ENCODE measurements at places on chromosomes 16 and 17.

DNA sequence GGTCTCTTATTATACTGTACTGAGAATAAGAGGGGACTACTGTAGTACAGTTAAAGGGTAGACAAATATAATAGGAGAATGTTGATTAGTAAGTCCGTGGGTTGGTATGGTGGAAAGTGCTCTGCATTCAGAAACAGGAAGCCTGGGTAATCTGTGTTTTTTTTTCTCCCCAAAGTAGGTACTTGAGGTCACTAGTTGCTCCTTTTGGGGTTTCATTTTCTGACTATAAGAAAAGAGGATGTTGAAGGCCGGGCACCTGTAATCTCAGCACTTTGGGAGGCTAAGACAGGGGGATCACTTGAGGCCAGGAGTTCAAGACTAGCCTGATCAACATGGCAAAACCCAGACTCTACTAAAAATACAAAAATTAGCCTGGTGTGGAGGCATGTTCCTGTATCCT lies 42.0 kb upstream of the MMD start:
- no peak for DNase-seq

GRCh38 chr17:28247671-28248555 lies 71.1 kb upstream of the TMEM97 start:
- DNase-seq, result no peak

- no peak for DNase-seq
Observed at GRCh38 chr16:11413907-11414595, 68.8 kb downstream of the RMI2 start.

- DNase-seq, result no peak
Observed at GRCh38 chr17:29791336-29792080, 138.5 kb downstream of the SSH2 start.

DNA sequence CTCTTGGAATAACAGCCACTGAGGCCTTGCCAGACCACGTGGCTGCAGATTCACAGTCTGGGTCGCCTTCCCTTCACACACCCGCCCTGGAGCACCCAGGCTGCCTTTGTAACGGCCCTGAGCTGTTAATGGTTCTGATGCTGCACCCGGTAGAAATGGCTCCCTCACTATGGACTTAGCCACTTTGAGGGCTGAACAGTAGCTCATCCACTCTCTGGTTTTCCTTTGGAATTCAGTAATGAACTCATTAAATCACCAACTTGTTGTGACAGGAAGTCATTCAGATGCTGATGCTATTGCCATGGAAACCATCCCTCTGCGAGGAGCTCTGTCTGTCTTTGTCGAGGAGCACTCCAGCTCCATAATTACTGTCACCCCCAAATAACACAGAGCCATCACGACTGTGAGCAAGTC lies 59.2 kb downstream of the CDK5R1 start:
- no peak for DNase-seq

GRCh38 chr16:72836181-72836580 lies 211.7 kb downstream of the ZFHX3 start:
- DNase-seq, result no peak

DNA sequence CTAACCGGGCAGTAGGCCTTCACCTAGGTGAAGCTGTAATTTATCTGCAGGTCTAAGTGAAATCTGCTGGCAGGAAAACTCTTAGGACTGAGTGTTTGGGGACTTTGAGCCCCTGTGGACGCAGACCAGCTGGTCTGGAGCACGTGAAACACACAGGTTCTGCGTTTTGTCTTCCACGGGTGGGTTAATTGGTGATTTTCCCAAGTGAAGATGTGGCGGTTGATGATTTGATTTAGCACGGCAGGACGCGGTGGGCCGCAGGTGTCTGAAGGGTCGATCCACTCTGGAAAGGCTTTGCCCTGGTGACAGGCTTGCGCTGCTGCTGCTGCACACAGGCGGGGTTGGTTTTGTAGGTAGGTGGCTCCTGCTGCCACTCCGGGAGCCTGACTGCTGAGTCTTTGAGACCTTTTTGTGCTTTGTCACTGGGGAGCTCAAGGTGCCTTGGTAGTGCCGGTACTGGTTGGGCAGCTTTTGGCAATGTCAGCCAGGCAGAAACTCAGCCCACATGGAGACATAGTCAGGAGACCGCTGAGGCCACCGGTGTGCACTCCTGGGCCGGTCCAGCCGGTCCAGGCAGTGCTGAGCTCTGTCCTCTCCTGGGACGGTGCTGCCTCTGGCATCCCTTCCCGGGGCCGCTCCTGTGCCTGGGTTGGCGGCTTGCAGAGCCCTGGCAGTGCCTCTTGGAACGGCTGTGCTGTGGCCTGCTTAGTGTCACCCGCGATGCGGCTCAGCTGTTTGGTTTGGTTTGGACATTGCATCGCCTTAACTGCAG lies 2.3 kb downstream of the BAIAP2 start:
- peak; percentile 64 for DNase-seq

- DNase-seq, result peak; percentile 92
Observed at GRCh38 chr17:21041741-21042457, 912 bp downstream of the USP22 start.

GRCh38 chr17:79875511-79875910 lies 36.3 kb upstream of the CBX4 start:
- no peak for DNase-seq

DNA sequence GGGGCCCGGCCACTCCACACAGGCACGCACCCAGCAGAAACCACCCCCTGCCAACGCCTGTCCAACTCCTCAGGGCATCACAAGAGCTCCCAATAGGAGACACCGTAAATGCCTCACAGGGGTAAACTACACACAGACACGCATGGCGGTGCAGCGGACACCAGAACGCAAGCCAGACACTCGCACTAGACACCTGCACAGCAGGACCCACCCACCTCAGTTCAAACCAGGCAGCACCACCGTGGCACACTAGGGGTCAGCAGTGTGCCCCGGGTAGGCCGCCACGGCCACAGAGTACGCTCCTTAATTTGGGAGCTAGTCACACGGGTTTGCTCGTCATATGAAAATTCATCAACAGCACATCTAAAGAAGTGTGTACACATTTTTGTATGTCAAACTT lies 3.4 kb downstream of the SLC38A10 start:
- DNase-seq, result peak; percentile 72

DNA sequence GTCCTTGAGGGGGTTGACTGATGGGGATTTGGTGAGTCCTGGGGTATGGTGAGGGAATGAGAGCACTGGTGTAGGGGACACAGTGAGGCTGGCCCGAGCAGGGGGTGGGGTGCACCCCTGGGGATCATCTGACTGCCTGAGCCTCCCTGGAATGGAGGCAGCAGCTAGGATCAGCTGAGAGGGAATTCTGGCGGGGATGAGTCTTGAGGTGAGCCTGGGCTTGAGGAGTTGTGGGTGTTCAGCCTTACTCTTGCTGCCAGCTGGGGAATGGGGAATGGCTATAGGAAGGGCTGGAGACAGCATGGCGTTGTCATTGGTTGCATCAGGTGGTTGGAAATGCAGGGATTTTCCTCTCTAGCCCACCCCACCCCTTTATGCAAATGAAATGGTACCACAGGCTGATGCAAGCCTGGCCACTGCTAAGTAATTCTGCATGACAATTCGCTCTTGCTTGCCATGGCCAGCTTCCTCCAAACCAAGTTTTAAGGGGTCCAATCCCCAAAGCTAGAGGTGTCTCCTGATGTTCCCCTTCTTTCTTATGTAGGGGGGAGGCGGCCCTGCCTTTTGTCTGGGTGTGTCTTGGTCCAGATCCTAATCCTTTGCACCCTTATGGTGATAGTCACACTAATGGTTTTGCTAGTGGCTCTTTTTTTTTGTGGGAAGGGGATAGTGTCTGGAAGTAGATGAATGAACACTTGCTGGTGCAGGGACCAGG lies 7.5 kb downstream of the NFE2L1 start:
- DNase-seq, result no peak

DNA sequence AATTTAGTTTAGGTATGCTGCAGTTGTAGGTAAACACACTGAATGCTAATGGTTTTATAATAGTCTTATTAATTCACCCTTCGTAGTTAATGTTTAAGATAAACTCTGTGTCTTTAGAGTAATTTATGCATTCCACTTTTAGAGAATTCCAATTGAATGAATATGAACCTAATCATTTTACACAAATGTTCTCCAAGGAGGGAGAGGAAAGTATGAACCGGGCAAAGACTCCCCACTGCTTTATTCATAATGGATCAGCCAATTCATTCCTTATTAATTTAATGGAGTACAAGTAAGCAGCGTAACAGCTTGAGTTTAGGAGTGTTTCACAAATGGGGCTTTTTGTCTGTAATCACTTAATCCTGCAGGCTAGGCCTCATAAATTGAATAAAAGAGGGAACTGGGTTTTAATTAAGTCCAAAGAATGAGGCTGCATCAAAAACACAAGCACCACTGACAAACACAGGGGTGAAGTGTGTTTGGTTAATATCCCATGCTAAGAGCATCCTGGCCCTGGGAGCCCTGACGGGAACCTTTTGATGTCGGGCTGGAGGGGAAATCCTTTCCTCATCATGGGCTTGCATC lies 375.7 kb upstream of the DYNLRB2 start:
- DNase-seq, result no peak

DNA sequence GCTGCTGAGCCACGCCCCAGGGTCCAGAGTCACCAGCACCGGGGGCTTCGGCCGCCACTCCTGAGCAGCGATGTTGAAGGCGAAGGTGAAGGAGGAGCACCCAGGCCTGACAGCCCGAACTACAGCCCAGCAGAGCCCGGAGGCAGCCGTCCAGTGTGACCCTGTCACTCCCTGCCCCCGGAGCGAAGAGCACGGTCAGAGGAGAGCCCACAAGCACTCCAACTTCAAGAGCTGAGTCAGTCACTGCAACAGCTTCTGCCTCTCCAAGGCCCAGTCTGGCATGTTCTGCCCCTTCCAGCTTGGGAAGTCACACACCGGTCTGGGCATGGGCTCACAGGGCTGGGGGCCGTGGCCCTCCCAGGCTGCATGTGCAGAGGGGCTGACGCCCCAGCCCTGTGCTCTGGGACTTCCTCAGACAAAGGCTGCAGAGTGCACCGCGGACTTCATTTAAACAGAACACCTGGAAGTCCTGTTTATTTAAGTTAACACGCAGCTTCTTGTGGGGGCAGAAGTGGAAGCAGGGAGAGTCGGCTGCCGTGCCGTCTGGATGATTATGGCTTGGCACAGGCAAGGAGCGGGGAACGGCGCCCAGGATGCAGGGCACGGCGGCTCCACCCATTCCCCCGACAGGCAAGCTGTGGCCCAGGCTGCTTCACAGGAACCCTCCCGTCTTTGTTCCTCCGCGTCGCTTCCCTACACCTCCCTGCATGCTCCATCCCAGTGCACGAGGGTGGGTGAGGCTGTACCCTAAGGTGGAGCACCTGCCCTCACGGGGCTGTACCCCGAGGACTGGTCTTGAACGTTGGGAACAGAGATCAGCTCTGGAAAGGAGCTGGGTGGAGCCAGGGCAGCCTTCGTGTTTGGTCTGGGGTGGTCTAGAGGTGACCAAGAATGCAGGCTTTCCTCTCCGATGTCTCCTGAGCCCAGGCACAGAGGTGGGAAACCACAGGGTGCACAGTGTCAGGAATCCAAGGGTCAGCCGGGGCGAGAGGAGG lies 68.9 kb upstream of the METRNL start:
- no peak for DNase-seq

- DNase-seq, result peak; percentile 65
Observed at GRCh38 chr16:14399378-14400284, 230.4 kb downstream of the PARN start.

GRCh38 chr17:38748149-38748891 lies at the start of gene PCGF2:
Gene PCGF2 (minus strand): TSS chr17:38748336. CDS start chr17:38740402, 7,934 bp downstream.
- peak; percentile 95 for DNase-seq

DNA sequence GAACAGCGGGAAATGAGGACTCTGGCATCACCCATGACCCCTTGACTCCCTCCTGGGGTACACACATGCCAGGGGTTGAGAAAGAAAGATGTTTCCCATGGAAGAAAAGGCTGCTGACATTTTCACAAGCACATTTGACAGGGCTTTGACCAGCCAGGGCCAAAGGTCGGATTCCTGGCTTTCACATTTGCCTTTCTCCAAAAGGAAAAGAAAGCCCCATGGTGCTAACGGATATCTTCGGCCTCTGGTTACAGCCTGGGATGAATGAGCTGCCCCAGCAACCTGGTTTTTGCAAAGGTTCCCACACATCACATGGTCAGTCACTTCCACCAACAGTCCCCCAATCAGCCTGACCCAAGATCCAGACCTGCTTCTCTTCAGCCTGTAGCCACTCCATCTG lies 478.2 kb upstream of the CDH11 start:
- DNase-seq, result no peak

- DNase-seq, result no peak
Observed at GRCh38 chr17:60395508-60396065, 3.7 kb upstream of the USP32 start.

GRCh38 chr16:49345829-49346228 lies 27.8 kb upstream of the C16orf78 start:
- no peak for DNase-seq

DNA sequence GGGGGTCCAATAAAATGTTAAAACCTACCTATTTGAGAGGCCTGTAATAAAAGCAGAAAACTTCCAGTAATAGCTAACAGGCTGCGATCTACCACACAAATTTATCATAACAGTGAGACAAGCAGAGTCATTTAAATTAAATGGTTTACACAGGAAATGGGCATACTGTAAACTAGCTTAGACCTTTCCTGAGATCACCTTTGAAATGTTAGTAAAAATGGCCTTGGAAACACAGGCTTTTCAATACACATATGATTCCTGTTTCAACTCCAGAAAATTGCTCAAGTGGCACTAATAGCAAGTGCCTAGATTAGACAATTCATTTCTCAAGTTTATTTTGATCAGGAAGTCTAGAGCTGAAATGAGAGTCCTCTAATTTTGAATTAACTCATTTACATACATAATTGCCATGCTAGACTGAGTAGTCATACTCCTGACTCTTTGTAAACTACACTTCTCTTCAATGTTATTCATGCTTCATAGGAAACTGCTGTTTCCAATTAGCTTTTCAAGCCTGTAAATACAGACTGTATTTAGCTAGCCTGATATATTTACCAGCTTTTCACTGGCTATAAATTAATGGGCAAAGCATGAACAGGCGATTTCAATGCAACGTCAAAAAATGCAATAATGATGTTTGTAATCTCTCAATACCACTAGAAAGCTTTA lies 43.3 kb downstream of the PARN start:
- DNase-seq, result no peak
